ENCODE measurements at places on chromosomes 2 and 18.

- DNase-seq: no peak
Observed at GRCh38 chr2:143786026-143786765, 657.0 kb downstream of the ARHGAP15 start.

GRCh38 chr2:216014986-216015385, 1.6 kb upstream of the MREG start:
- DNase-seq: no peak

DNA sequence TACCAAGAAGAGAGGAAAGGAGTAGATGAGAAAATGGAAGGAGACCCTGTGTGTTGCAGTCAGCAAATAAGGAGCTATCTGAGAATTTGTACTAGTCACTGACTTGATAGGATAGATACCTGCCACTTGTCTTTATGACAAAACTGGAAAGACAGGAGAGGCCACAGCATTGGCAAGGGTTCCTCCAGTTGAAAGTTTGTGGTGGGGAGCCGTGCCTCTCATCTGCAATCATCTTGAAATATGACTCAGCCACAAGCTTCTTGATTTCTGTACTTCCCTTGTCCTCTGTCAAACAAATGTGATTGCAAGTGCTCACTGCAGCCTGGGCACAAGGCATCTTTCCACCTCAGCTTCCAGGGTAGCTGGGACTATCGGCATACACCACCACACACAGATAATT, 99.1 kb downstream of the GREB1L start:
- DNase-seq: no peak

DNA sequence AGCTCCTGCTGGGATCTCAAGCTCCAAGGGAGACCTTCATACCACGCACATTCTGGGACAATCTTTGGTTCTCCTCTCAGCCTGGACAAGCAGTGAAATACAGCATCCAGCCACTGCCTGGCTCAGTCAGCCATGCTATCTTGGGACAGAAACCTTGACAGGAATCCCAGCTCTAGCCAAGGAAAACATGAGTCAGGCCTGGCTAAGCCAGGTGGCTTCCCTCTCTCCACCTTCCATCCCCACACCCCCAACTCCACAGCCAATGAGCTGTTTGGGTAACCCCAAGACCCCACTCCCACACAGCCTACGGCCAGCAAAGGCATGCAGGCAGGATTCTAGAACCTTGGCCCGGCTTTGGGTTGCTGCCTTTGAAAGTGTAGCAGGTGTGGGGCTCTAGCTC, 64.9 kb downstream of the MCFD2 start:
- peak; percentile 57 for DNase-seq

DNA sequence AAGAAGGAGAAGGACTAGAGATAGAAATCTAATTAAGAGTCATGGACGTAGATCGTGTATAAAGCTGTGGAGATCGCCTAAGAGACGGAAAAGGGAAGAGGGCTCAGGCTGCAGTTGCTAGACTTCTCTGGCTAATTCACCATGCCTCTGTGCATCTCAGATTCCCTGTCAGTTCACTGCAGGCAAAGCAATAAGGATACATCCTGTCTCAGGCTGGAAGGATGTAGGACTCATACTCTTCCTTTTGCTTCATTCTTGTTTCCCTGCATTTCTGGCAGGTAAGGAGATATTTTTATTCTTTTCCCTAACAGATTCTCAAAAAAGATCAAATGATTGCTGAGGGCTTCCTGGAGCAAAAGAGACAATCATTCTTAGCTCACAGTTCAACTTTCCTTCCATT, 112.5 kb downstream of the AP1S3 start:
- no peak for DNase-seq

DNA sequence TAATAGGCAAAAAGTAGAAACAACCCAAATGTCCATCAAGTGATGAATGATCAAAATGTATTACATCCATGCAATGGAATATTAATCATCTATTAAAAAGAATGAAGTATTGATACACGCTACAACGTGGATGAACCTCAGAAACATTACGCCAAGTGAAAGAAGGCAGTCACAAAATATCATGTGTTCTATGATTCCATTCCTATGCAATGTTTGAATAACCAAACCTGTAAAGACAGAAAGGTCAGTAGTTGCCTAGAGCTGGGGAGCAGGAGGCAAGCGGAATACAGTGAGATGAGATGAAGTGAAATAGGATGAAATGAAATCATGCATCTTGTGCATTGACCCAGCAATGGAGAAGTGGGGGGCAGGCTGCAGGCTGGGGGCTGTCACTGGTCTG, 17.9 kb upstream of the COL6A3 start:
- DNase-seq: no peak

- no peak for DNase-seq
Observed at GRCh38 chr18:32773382-32773712, 524 bp upstream of the KLHL14 start.

Measured in HTR-8/SVneo (cell line).